Fibroblast of skin of back (primary cell): ENCODE measurements at places on chromosomes 6 and 20.

DNA sequence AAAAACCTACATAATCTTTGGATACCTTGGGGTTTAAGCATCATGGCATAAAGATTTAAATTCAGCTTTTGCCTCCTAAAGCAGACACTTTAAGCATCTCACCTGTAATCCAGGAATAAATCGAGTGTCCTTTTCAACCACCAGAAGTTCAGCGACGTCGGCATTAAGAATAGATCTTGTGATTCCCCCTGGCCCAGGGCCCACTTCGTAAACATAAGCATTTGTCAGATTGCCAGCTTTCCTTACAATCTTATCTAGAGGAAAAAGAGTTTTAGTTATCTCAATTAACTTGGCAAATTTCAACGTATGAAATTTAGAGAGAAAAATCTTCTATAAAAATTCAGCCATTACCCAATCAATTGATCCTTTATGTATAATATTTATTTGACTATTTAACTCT lies 3.2 kb downstream of the TFB1M start:
- DNase-seq = no peak

GRCh38 chr6:63814459-63814858 lies 178.9 kb downstream of the PHF3 start:
- DNase-seq = no peak

- DNase-seq = peak; percentile 48
Observed at GRCh38 chr6:11113038-11113437, 1.5 kb upstream of the ERVFRD-1 start.

- DNase-seq = peak; percentile 45
Observed at GRCh38 chr20:2692036-2692885, at the start of gene EBF4. Gene EBF4, plus strand, starts transcription at chr20:2692780. Its CDS starts 866 bp downstream, at chr20:2693646.

- DNase-seq = no peak
Observed at GRCh38 chr6:2042956-2043648, 202.3 kb downstream of the GMDS start.

- no peak for DNase-seq
Observed at GRCh38 chr20:57867181-57867803, 157.5 kb upstream of the PMEPA1 start.

GRCh38 chr20:57880571-57880892 lies 170.7 kb upstream of the PMEPA1 start:
- DNase-seq = no peak

GRCh38 chr6:71529769-71530168 lies 241.2 kb downstream of the OGFRL1 start:
- DNase-seq = no peak

GRCh38 chr6:148971031-148971927 lies 224.4 kb downstream of the UST start:
- peak; percentile 73 for DNase-seq

DNA sequence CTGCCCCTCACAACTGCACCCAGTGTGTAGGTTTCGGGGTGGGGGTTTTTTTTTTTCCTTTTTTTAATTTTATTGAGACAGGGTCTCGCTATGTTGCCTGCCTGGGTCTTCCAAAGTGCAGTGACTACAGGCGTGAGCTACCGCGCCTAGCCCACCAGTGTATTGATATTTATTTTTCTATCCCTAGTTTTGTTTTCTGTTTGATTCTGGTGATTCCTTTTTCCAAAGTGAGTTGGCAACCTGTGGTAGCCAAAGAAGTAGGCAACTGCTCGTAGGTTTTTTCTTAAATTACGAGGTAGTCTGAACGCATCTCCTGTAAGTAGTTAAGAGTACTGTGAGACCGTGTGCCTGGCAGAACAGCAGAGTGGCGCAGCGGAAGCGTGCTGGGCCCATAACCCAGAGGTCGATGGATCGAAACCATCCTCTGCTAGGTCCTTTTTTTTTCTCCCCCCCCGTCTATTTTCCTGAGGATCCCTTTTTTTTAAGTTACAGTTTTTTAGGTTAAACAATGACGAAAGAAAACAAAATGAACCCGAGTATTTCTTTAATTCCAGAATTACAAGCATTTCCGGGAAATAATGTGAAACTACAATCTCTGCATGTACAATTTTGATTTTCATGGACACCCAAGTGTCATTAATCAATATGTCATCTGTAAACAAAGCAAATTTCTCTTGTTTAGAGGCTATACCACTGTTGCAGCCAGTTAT lies 78.7 kb upstream of the BTN3A2 start:
- DNase-seq = peak; percentile 52
